ENCODE measurements at places on chromosomes 3 and 15.

DNA sequence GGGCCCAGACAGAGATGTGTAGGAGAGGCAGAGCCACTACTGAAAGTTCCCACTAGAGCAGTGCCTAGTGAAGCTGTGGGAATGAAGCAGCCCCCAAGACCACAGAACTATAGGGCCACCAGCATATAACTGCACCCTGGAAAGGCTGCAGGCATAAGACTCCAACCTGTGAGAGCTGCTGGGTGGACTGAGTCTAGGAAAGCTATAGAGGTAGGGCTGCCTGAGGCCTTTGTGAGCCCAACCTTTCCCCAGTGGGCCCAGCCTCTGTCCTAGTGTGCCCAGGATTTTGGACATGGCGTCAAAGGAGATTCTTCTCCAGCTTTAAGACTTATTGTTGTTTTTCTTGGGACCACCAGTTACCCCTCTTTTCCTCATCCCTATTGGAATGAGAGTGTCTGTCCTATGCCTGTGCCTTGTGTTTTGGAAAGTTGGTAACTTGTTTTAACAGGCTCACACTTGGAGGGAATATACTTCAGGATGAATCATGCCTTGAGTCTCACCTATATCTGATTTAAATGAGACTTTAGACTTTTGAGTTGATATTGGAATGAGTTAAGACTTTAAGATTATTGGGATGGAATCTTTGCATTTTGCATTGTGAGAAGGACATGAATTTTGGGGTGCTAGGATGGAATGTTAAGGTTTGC, 28.1 kb downstream of the SLMAP start:
- no peak for DNase-seq

GRCh38 chr15:28890711-28891495, 5.1 kb downstream of the APBA2 start:
- no peak for DNase-seq

DNA sequence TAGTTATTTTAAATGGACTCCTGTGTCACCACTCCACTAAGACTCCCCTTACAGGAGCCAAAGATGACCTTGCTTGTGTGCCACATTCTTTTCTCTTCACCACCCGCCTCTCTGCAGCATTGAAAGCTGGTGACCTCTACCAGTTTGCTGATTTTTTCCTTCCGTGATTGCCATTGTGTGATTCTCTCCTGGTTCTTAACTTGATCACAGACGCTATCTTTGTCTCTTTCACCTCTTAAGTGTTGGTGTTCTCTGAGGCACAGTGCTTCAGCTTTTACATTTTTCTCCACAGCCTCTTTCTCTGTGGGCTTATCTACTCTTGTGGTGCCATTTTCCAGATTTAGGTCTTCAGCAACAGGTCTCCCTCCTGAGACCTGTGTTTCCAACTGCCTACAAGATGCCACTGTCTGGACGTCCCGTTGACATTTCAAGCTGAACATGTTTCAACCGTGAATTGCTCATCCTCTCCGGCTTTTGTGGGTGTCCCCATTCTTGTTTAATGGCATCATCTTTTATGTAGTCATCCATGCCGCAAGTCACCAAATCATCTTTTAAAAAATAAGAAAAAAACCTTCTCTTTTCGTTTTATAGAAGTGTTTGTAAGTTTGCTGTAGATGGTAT, 26.5 kb downstream of the IQGAP1 start:
- peak; percentile 24 for DNase-seq

DNA sequence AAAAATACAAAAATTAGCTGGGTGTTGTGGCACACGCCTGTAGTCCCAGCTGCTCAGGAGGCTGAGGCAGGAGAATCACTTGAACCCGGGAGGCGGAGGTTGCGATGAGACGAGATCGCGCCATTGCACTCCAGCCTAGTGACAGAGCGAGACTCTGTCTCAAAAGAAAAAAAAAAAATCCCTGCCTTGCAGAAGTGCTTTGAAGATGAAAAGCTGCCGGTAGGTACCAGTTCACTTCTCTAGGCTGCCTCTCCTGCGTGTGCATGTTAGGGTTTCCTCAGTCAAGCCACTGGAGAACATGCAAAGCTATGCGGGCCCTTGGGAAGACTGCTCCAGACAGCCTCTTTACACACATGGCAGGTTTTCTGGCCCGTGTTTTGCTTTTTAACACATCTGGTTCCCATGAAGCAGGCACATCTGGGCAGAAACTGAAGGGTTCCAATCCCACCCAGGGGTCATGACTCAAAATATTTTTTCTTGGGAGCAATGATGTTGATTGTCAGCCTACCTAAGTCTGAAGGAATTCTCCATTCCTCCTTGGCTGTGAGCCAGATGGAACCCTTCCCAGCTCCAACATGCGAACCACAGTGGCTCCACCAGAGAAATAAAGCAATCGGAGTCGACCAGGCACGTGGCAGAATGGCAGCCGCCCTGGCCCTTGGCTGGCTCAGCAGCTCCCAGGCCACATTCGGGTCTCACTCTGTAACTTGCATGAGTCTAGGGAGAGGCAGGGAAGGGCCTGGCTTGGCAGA, 29.6 kb downstream of the MGLL start:
- DNase-seq, result no peak

DNA sequence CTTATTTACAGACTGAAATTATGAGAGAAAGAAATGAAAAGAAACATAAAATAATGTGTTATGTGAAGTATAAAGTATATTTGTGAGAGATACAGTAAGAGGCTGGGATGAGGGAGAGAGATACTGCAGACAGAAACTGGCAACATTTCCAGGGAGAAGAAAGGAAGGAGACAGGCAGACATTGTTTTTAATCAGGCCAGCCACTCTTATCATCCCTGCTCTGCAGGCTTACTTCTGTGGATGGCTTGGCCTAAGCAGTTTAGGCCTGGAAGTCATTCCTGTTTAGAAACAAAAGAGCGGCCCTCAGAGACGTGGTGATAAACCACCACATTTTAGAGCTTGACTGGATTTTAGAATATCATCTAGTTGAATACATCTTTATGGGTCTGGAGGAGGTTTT, 12.4 kb downstream of the PCCB start:
- DNase-seq, result no peak

DNA sequence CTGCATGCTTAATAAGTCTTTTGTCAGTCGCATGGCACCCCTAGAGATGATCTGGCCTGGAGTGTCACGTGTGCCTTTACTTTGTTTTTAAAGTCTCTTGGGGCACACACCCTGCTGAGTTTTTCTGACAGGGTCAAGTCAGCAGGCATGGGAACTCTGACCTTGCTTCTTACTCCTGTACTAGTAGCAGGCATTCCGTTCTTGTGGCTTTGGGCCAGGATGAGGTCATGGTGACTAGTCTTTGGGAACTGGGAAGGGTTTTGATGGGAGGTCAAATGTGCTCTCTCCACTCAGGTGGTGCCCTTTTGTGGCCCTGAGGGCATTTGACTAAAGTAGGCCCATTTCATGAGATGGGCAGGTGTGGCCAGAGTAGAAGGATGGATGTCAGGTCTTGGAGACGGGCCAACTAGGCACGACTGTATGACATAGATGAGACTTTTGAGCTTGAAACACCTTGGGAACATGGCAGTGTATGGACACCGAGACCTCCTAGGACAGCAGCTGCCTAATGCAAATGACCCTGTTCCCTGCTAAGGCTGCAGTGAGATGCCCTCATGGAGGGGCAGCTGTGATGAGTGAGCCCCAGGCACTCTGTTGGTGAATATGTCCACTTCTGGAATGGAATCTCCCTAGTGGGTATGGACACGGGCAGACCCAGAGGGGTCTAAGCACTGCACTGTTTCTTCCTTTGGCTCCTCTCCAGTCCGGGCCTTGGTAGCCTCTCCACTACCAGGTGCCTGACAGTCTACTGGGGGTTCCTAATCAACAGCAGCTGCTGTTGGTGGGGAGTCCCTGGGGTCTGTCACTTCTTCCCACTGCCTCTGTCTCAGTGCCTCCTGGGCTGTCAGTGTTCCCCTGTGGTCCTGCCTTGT, 16.4 kb downstream of the SRPRB start:
- DNase-seq, result no peak

GRCh38 chr3:57974796-57975388, 33.3 kb upstream of the FLNB start:
- DNase-seq, result no peak

DNA sequence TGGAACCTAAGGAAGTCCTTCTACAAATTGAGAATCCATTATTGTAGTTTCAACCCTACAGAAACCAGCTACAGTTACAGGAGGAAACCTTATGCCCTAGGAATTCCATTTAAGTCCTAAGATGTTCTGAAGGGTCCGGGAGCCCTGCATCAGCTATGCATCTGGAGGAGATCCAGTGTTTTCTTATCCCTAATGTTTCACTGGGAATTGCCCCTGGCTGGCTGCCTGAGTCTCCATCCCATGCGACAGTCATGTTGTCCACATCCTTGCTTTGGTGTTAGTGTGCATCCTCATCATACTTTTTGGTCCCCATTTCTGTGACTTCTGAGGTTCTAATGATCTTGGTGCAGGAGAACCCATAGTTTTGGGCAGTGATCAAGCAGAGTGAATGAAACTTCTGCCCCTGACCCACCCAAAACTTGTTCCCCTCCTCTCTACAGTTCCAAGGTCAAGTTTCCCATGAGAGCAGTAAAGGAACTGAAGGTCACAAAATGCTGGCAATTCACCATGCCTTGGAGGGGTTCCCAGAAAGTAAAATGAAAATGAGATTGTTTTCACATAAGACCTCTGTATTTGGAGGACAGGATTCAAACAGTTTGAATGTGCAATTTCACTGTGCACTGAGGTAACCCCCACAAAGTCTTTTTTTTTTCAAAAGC, 121.9 kb upstream of the PHLDB2 start:
- DNase-seq, result no peak

DNA sequence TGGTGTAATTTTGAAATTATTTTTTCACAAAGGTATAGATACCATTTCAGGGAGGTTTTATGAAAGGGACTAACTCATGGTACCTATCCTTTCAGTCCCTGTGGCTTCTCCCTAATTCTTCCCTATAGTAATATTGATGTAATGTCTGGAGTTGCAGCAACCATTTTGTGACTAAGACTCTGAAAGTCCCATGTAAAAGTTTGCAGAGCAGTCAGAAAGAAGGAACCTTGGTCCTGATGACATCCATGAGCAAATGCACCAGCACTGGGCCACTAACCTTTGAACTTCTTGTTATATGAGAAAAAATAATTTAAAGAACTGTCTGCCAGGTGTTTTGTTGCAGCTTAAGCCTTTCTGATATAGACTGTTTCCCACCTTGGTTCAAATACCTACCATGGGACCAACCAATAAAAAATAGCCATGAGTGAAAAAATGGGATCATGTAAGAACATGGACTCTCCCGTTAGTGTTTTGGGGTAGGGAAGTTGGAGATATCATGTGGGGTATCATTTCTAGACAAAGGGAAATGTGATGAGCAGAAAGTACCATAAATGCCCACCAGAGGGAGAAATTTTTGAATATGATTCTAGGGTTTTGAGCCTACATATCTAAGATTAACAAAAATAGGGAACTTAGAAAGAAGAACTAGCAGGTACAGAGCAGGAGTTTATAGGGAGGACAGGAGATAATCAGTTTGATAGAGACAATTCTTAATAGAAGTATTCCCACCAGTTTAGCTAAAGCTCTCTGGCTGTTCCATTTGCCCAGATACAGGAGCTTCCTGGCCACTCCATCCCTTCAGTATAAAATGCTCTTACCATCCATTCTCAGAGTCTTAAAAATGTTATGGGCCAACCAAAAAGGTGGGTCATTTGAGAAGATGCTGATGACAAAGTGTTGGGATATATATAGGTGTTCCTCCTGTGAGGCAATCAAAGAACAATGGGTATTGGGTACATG, 3.4 kb upstream of the CPOX start:
- DNase-seq, result no peak

GRCh38 chr3:127043041-127043641, 60.2 kb downstream of the PLXNA1 start:
- DNase-seq, result no peak

GRCh38 chr3:7999384-7999783, 502.2 kb upstream of the LMCD1 start:
- DNase-seq, result no peak

Data from stimulated activated CD4-positive, alpha-beta T cell treated with anti-CD3 and anti-CD28 coated beads, Interleukin-4, amount 100 ng/mL, for 48 hours (primary cell).